Activated T-cell treated with anti-CD3 and anti-CD28 coated beads for 1 hour (primary cell): ENCODE measurements at places on chromosomes 6 and 20.

DNA sequence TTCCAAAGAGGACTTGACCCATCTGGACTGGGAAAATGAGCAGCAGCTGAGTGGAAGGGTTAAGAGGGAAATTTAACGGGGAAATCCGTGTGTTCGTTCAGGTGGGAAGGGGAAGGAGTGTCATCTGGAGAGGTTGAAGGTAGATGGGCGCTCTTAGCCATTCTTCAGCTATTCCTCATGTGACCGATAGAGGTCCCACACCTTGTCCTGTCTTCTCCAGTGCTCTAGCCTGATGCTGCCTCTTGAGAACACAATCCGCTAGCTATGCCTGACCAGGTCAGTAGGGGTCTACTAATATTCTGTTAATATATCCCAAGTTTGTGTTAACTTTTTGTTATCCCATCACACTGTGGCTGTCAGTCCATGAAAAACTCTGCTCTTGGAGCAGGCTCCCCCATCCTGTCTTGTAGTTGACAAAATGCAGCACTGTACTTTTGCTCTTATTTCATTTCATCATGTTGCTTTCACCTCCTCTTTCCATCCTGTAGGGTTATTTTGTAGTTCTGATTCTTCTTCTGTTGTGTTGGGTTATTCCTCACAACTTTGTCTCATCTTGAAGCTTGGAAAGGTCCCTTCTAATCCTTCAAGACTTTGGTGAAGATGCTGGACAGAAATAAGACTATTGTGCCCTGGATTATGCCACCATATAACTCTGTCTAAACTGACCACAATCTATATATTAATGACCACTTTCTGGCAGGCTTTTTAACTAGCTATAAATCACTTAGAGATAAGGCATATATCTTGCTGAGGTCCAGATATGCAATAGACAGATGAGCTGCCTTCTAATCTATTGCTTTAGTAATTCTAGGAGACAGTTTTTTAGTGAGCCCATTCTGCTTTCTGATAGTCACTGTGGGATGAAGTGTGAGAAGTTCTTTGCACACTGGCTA lies 123.4 kb upstream of the SUPT3H start:
- DNase-seq = no peak

DNA sequence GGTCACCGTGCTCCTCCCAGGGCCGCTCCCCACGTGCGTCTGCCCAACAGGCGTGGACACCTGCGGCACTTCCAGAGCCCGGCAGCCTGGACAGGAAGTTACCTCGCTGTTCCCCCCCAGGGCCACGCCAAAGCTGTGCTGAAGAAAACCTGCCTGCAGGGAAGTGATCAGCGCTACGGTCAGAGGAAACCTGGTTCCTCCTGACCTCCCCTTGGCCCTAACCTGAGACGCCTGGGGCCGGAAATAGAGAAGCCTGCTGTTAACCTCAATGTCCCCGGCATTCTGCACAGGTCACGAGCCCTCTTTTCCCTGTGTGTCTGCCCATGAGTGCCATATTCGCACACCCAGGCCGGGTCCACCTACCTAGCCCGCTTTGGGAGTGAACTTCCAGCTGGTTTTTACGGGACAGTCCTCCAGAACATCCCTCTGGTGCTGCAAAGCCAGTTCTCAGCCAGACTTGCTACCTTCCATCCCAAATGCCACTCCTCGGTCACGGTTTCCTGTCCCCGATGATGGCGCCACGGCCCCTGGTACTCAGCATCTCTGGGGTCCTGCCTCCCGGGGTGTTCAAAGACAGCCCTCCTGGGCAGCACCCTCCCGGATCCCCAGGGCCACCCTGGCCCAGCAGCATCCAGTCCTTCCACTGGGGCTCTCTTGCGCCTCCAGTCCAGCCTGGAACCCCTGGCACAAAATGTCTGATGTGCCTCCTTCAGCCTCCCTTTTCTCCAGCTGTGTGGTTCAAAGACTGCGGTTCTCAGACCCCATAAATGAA lies 12.0 kb upstream of the IRF4 start:
- DNase-seq = no peak

DNA sequence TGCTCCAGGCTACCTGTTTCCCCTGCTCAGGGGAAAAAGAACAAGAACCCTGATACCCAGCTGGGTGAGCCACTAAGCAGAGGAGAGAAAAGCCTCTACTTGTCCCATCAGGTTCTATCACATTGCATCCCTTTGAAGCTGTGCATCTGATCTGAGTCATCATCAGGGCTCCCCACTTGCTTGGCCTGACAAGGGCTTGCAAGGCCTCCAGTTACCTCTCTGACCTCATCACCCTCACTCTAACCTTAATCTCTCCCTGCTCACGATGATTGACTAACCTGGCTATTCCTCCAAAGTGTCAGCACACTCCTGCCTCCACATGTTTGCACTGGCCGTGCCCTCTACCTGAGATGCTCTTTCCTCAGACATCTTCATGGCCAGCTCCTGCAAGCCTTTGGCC lies 309.5 kb upstream of the CHD6 start:
- DNase-seq = no peak

DNA sequence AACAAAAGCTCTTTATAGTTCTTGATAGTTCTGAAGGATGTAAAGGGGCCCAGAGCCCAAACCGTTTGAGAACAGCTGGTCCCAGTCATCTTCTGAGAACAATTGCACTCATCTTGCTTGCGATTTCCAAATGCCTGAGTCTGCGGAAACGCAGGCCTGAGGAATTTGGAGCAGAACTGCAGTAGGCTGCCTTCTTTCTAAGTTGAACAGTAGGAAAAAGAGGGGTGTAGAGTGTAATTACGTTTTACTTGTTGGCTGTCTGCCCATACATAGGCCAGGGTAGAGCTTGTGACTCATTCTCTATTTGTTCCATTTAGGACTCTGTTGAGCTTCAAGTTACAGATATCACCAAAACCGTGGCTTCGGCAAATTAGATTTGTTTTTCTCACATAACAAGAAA lies 42.0 kb upstream of the KIF16B start:
- no peak for DNase-seq

DNA sequence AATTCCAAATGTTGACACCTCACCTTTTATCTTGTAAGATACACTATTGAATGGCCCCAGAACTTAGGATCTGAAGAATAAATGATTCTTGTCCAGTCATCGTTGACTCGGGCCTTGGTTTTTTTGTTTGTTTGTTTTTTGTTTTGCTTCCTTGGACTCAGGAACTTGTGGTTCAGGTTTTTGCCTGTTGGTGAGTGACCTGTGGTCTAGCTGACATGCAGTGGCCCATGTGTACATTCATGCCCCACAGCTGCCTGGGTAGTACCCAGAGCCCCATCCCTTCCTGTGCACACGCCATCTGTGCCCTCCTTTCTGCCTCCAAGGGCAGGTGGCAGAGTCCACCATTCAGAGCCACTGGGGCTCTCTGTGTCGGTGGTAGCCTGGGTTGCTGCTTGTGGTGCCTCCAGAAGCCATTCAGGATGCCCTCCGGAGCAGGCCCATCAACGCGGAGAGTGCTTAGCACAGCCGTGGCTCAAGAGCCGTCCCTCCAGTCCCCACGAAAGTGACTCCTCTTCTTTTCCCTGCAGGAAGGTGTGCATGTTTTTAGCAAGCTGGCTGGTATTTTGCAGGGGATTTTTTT lies 85.9 kb downstream of the SYNJ2 start:
- no peak for DNase-seq

DNA sequence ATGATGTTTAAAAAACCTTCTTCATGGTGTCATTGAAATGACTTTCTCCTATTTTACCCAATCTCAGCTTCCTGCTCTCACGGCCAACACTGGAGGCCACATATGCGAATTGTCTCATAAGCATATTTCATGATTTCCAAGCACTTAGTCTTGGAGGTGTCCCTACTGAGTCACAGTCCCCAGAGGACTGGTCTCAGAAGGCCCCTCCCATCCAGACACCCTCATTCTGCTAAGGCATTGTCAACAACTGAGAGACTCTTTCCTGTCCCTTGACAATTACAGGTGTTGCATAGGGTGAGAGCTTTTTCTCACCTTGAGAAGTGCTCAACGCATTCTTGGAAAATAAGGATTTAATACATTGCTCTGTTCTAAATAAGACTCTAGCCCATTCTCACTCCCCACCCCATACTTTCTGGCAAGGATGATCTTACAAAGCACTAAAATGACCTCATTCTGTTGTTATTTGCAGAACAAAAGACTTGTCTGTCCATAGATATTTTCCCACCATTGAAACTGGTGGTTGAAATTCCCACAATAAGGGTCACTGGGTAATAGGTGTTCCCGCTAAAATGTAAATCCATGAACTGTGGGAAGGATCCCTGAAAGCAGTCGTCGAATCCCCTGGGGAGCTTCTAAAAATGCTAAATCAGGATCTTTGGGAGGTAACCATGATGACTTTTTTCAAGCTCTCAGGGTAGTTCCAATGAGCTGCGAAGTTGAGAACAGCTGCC lies 32.3 kb upstream of the SLC22A23 start:
- DNase-seq = no peak

- no peak for DNase-seq
Observed at GRCh38 chr6:29696147-29697125, 15.5 kb upstream of the ZFP57 start.

- DNase-seq = no peak
Observed at GRCh38 chr6:3294396-3294795, 35.6 kb downstream of the PSMG4 start.

GRCh38 chr6:35071347-35071994 lies 69.7 kb downstream of the TCP11 start:
- DNase-seq = no peak

- DNase-seq = no peak
Observed at GRCh38 chr6:137788248-137788647, 78.8 kb upstream of the TNFAIP3 start.

DNA sequence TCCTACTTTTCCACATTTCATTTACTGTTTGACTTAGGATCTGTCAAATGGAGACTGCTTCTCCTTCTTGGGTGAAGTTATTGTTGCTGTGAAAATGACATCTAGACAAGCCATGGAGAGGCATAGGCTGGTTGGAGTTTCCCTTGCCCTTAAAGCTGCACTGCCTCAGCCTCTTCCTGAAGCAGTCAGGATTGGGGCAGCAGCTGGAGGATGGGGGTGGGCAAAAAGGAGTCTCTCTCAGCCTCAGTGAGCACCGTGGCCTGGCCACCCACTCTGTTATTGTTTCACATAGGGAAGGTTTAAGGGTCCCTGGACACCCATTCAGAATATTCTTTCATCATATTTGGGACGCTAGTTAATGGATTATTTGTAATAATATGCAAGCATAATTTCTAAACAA lies 7.7 kb upstream of the ZBTB24 start:
- no peak for DNase-seq

DNA sequence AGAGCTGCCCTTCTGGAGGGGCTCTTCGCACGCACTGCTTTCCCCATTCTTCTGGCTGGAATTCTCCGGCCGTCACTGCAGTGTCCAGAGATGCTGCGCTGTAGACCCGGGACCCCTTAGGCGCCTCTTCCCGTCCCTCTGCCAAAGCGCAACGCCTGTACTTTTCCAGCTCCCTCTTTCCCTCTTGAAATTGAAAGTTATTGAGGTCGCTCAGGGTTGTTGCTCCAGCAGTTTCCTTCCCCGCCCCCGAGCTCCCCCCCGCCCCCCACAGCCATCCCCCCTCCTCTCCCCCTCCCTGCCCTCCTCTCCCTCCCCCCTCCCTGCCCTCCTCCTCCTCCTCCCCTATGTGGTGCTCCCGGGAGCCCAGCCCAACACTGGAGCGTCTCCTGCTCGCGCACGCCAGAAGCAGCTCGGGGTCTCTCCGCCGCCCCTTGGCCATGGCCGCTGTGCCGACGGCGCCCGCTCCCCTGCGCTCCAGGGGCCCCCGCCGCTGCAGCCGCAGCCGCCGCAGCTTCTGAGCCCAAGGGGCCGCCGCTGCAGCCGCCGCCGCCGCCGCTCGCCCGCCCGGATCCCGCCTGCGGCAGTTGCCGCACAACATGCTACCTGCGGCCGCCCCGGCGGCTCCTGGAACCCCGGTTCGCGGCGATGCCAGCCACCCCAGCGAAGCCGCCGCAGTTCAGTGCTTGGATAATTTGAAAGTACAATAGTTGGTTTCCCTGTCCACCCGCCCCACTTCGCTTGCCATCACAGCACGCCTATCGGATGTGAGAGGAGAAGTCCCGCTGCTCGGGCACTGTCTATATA lies at the start of gene RSPO3:
Gene RSPO3 (plus strand): TSS at position 374 of the 804 bp plus-strand sequence. CDS start 522 bp downstream, outside the sequence.
- DNase-seq = no peak

GRCh38 chr6:155837474-155837873 lies 381.8 kb upstream of the NOX3 start:
- no peak for DNase-seq

DNA sequence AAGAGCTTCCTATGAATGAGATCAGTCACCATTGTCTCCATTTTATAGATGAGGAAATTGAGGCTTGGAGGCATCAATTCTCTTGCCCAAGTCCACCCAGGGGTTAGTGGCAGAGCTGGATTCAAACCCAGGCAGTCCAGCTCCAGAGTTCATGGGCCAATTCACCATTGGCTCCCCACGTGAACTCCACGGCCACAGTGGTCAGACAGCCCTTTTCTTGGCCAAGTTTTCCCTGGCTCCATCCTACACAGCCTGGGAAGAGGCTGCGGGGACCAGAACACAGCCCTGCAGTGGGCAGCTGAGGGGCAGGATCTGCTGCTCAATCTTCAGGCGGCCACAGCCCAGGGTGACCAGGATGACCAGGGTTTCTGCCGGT lies 20.5 kb downstream of the TGM2 start:
- no peak for DNase-seq

GRCh38 chr6:122710908-122711635 lies 68.4 kb upstream of the FABP7 start:
- DNase-seq = no peak

DNA sequence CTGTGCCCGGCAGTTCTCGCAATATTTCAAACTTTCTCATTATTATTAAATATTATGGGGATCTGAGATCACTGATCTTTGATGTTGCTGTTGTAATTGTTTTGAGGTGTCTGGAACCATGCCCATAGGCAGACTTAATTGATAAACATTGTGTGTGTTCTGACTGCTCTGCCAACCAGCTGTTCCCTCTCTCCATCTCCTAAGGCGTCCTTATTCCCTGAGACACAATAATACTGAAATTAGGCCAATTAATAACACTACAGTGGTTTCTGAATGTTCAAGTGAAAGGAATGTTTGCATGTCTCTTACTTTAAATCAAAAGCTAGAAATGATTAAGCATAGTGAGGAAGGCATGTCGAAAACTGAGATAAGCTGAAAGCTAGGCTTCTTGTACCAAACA lies 7.6 kb downstream of the MAPK14 start:
- DNase-seq = no peak

DNA sequence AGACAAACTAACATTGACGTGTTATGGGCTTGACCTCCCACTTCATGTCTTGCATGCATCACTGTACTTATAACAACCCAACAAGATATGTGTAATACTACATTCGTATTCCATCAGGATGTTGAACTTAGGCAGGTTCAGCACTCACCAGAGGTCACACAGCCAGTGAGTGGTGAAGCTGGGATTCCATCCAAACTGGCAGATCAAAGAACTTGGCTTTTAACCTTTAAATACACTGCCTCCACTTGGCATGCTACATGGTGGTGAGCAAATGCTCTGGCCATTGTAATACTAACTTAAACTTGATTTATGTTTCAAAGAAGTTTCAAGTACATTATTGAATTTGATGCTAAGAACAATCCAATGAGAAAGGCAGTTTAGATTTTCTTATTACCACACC lies 10.7 kb upstream of the HDDC2 start:
- no peak for DNase-seq

- no peak for DNase-seq
Observed at GRCh38 chr6:15265787-15266186, 19.9 kb downstream of the JARID2 start.
